Activated CD8-positive, alpha-beta T cell treated with anti-CD3 and anti-CD28 coated beads, Interleukin-2, amount 10 ng/mL, durations not matched to agents 7 days and 5 days (primary cell): ENCODE measurements at places on chromosomes 4 and X. TPM values are rescaled to one million over a fixed set of nuclear protein-coding genes. Genes with fewer than 3 reads are reported as not detected.

DNA sequence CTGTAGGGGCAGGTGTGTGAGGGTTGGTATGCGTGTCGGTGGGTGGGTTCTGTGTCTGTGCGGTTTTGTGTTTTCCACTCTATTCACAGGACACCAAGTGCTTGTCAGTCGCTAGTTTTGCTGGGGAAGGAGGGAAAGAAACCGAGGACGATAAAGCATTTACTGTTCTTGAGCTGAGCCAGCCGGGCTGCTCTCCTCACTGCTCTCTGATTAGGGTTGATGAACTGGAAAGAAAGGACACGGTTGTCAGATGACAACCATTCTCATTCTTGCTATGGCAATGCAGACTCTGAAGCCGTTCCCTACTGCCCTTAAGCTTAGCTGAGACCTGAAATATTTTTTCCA, 832 bp downstream of the EGFL6 start:
- peaks cover 61% of the 10 kb centered on the region for H3K4me1 ChIP-seq
- peak overlapping the region; percentile 80 for H3K4me3 ChIP-seq
- H3K27ac ChIP-seq = peak overlapping the region; percentile 78
- H3K36me3 ChIP-seq = no peaks in the 10 kb centered on the region
- peaks cover 14% of the 10 kb centered on the region for H3K27me3 ChIP-seq

DNA sequence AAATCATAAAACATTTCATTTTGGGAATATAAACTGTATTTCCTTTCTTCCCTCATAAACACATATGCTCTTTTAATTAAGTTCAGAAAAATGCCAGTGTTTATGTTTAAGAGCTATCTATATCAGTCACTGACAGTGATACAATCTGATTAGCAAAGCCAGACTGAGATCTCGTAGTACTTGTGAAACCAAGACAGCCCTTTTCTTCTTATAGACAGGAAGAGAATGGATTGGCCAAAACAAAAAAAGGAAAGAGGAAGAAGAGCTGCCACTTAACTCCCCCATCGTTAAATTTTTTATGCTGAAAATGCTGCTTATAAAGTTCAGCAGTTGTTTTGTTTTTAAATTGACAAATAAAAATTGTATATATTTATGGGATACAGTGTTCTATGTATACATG, 87.4 kb downstream of the PLAC1 start:
- H3K4me1 ChIP-seq = peaks cover 6% of the 10 kb centered on the region
- no peak overlapping the region for H3K4me3 ChIP-seq
- no peak for DNase-seq
- H3K36me3 ChIP-seq = no peaks in the 10 kb centered on the region
- H3K27me3 ChIP-seq = no peaks in the 10 kb centered on the region

Gene PPP1R2C
- not detected for total RNA-seq

- H3K4me3 ChIP-seq = no peak overlapping the region
- no peaks in the 10 kb centered on the region for H3K36me3 ChIP-seq
- H3K4me1 ChIP-seq = no peaks in the 10 kb centered on the region
- DNase-seq = no peak
These were observed 23.4 kb downstream of the TBC1D9 start for GRCh38 chr4:140732780-140733179.

DNA sequence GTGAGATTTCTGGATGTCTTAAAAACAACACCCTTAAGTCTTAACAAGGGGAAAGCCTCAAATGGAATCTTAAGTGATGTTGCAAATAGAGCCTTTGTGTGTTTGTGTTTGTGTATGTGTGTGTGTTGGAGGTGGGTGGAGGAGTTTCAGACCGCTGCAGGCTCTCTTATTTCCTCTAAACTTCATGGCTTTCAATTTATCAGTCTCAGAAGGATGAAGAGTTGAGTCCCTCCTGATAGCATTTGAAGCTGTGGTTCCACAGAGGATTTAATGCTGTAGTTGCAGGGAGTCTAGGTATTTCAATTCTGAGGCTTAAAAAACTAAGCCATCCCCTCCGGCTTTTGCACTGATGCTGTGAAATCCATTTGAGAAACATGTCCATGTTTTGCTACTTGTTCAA, 4.3 kb upstream of the AGA start:
- DNase-seq = no peak
- peaks cover 3% of the 10 kb centered on the region for H3K36me3 ChIP-seq
- H3K27me3 ChIP-seq = no peaks in the 10 kb centered on the region
- no peak overlapping the region for H3K27ac ChIP-seq
- no peak overlapping the region for H3K4me3 ChIP-seq

Gene TMPRSS11D
- not detected for total RNA-seq

DNA sequence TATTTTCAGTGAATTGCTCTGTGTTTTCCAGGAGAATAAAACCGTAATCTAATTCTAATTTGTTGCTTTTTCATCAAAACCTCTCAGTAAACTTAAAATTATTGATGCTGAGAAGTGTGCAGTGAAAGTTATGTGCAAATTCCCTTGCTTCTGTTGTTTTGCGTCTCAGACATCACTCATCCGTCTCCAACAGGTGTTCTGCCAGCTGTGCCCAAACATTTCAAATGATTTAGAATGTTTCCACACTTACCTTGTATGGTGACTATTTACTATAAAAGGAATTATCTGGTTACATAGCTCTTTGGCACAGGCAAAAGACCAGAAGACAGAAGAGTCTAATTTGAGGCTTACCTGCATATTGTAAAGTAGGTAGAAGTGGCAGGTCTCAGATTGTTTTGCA, 184.0 kb downstream of the BMPR1B start:
- DNase-seq = no peak
- no peaks in the 10 kb centered on the region for H3K4me1 ChIP-seq
- no peaks in the 10 kb centered on the region for H3K27me3 ChIP-seq
- no peak overlapping the region for H3K4me3 ChIP-seq
- no peaks in the 10 kb centered on the region for H3K36me3 ChIP-seq

DNA sequence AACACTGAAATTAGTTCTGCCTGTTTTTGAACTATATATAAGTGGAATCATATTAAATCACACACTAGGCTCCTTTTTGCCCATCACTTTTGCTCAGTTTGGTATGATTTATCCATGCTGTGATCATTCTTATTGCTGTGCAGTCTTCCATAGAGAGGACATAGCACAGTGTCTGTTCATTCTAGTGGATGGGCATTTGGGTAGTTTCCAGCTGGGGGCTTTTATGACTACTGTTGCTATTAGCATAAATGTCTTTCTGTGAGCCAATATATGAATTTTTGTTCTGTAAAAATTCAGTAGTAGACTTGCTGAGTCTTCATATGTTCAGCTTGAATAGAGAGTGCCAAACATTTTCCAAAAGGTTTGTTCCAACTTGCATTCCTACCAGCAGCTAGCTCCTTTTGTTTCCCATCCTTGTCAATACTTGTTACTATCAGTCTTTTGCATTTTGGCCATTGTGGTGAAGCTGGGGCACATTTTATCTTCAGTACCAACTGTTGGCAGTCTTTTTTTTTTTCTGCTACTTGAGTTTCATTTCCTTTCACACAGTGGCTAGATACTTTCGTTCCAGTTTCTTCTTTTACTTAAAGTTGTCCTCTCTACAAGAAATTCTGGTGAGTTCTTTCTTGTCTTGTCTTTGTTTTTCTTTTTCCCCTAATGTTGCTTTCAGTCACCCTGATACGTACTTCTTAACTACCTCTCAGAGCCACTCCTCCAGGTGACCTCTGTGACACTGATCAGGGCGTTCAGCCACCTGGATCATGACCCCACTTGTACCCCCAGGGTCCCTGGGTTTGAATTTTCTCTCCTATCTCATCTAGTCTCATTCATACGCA, 87.0 kb downstream of the ANXA3 start:
- H3K4me3 ChIP-seq = peak overlapping the region; percentile 56
- peaks cover 60% of the 10 kb centered on the region for H3K4me1 ChIP-seq
- peaks cover 3% of the 10 kb centered on the region for H3K36me3 ChIP-seq

- no peak for DNase-seq
- peaks cover 2% of the 10 kb centered on the region for H3K27me3 ChIP-seq
- no peaks in the 10 kb centered on the region for H3K4me1 ChIP-seq
- no peaks in the 10 kb centered on the region for H3K36me3 ChIP-seq
These were observed 80.8 kb downstream of the APBB2 start for GRCh38 chr4:41133454-41134018.

DNA sequence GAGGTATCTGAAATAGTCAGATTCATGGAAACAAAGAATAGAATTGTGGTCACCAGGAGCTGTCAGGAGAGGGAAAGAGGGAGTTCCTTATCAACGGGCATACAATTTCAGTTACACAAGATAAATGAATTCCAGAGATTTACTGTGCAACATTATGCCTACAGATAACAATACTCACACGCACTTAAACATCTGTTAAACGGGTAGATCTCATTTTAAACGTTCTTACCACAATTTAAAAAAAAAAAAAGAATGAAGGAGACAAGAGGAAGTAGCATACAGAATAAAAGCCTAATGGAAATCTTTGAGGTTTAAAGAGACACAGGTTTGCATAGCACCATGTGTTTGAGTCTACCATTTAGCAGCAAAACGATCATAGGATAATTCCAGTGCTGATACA, 298.0 kb downstream of the DKK2 start:
- no peaks in the 10 kb centered on the region for H3K4me1 ChIP-seq
- H3K4me3 ChIP-seq = no peak overlapping the region
- no peaks in the 10 kb centered on the region for H3K27me3 ChIP-seq
- H3K27ac ChIP-seq = no peak overlapping the region
- H3K36me3 ChIP-seq = no peaks in the 10 kb centered on the region
- no peak for DNase-seq

GRCh38 chr4:74366367-74366911, 1.5 kb downstream of the EREG start:
- peaks cover 37% of the 10 kb centered on the region for H3K27me3 ChIP-seq
- H3K4me3 ChIP-seq = no peak overlapping the region
- no peak for DNase-seq
- peaks cover 12% of the 10 kb centered on the region for H3K4me1 ChIP-seq

DNA sequence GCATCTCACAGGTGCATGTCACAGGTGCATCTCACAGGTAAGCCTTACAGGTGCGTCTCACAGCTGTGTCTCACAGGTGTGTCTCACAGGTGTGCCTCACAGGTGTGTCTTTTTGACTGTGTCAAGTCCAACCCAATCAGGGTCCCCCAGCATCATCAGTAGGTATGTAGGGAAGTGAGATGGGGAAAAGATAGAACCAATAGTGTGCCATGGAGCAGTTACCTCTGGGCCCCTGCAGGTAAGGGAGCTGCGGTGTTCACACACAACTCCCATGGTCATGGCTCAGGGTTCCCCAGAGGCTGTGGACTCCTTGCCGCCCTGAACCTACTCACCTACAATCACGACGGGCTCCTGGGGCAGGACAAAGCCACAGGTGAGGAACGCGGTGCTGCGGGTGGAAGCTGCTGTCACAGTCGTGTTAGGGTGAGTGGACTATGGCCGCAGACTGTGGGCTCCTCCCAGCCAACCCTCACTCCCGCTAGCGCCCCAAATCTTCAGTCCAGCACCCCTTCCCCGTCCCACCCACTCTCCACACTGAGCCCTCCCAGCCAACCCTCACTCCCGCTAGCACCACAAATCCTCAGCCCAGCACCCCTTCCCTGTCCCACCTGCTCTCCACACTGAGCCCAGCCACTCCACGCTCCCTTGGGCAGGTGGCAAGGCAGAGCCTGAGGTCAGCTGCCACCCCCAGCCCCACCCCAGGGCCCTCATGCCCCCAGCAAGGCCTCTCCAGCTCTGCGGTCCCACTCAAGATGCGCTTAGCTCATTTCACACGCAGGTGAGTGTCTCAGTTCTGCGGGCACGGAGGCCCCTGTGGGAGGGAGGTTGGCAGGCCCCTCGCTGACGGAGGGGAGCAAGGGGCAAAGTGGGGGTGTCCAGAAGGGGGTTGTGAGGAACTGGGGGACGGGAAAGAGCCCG, 2.1 kb upstream of the PDE6B start:
- no peaks in the 10 kb centered on the region for H3K4me1 ChIP-seq
- no peaks in the 10 kb centered on the region for H3K36me3 ChIP-seq
- no peaks in the 10 kb centered on the region for H3K27me3 ChIP-seq
- no peak overlapping the region for H3K4me3 ChIP-seq
- no peak overlapping the region for H3K27ac ChIP-seq

DNA sequence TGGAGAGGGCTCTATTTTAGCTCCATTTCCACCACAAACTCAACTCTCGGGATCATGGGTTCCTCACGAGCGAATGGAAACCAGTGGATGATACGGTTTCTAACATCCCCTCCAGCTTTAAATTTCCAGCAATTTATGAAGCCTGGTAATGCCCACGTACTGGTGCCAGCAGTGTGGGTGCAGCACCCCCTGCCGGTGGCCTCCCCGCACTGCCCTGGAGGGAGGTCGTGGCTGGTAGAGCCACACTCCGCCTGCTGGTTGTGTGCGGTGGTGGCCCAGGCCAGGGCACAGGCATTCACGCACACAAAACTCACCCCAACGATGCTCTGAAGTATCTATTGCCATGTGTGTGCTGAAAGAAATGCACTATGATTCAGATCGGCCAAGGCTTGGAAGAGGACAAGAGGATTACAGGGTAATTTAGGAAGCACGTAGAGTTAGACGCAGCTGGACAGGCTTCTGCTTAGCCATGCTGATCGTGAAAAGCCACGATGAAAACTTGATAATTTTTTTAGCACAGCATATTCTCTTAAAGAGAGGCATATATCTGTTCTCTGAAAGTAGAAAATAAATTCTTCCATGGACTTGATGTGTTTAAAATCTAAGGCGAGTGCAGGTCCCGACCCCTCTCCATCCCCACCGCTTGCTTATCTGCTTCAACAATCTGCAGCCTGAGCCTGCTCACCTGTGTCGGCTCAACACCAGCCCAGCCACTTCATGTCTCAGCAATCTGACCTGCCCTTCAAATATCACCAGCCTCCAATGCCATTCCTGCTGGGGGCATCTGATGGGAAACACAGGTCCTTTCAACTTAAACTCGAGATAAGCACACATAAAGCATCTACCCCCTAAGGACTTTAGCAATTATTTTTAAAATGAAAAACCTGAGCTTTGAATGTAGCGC, 59.1 kb downstream of the SCD5 start:
- peak; percentile 82 for DNase-seq
- H3K27me3 ChIP-seq = peaks cover 3% of the 10 kb centered on the region
- no peak overlapping the region for H3K27ac ChIP-seq
- H3K4me3 ChIP-seq = no peak overlapping the region
- H3K4me1 ChIP-seq = no peaks in the 10 kb centered on the region
- no peaks in the 10 kb centered on the region for H3K36me3 ChIP-seq

DNA sequence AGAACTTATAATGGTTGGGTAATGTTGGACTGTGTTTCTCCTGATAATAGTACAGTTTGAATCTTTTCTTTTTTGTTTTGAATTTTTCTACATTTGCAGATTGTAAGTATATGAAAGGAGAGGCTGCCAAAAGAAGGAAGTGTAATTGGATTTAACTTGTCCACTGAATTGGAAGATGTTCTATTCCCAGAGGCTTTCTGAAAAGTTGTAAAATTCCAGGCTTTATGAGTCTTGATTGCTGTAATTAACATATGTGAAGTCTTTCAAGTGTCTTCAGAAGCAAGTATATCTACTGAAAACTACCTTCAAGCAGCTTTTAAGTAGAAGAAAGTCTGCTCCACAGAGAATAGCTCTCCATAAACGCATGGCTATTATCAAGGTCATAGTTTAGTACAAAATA, 2456.4 kb downstream of the PCDH7 start:
- H3K36me3 ChIP-seq = no peaks in the 10 kb centered on the region
- no peaks in the 10 kb centered on the region for H3K27me3 ChIP-seq
- H3K4me3 ChIP-seq = no peak overlapping the region
- H3K27ac ChIP-seq = no peak overlapping the region
- DNase-seq = no peak

GRCh38 chr4:32219306-32220075, 1499.3 kb downstream of the PCDH7 start:
- H3K36me3 ChIP-seq = no peaks in the 10 kb centered on the region
- H3K4me3 ChIP-seq = no peak overlapping the region
- DNase-seq = no peak
- H3K27ac ChIP-seq = no peak overlapping the region
